ENCODE measurements at places on chromosomes 5 and 9.

- no peak for DNase-seq
Observed at GRCh38 chr5:61969347-61969746, 336.7 kb upstream of the KIF2A start.

DNA sequence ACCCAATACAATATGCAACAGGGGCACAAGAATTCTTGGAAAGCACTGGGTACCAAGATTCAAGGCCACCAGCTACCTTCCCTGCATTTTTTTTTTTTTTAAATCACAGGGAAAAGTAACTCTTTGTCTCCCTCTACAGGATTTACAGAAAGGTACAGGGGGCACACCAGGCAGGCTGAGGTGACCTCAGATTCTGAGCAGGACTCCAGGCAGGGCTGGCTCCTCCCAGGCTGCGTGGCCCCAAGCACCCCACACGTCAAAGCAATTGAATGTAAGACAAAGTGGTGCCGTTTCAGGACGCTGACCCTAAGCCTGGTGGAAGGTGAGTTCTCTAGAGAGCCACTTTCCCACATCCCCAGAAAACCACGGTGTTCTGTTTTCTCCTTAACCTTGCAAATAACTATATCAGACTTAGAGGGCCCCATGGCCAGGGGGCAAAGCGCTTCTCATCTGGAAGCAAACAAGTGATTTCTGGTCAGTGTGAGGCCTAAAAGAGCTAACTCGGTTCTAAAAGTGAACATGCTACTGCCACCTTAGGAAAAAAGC lies 222.6 kb downstream of the ROR2 start:
- no peak for DNase-seq

- no peak for DNase-seq
Observed at GRCh38 chr5:91229031-91229727, 153.9 kb downstream of the ARRDC3 start.

DNA sequence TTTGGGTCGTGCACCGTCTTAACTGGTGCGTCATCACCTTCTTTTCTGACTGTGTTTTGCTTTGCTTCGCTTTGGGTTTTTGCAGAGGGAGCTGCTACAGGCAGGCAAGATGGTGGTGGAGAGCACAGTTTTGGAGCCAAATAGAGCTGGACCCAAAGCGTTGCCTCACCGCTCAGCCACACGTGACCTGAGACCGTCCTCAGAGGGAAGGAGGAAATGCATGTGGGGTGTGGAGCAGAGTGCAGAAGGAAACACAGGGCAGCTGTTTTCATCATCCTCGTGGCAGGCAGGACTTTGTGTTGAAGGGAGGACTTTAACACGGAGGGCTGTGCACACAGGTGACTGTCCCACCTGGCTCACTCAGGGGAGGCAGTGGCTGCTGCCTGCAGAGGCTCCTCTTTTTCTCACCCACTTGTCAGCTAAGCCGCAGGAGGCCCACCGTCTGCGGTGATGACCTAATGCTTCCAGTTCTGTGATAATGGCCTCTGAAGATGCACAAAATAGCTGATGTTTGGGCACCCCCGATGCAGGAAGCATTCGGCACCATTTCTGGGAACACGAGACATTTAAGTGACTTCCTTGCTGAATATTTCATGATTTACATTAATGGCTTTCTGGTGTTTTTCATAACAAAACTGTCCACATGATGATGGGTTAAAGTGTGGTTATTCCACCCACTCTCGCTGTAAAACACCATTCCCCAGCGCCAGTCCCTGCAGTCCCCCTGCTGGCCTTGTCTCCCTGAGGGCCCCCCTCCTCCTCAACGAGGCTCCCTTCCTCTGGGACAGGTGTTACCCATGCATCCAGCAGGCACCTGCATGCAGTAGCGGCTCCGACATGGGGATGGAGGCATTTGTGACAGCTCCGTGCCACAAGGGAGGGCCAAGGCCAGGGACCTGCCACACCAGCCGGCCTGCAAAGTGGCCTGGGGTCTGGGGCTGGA lies 12.4 kb upstream of the UBAC1 start:
- no peak for DNase-seq

GRCh38 chr9:98997604-98998003 lies 53.9 kb downstream of the COL15A1 start:
- no peak for DNase-seq

DNA sequence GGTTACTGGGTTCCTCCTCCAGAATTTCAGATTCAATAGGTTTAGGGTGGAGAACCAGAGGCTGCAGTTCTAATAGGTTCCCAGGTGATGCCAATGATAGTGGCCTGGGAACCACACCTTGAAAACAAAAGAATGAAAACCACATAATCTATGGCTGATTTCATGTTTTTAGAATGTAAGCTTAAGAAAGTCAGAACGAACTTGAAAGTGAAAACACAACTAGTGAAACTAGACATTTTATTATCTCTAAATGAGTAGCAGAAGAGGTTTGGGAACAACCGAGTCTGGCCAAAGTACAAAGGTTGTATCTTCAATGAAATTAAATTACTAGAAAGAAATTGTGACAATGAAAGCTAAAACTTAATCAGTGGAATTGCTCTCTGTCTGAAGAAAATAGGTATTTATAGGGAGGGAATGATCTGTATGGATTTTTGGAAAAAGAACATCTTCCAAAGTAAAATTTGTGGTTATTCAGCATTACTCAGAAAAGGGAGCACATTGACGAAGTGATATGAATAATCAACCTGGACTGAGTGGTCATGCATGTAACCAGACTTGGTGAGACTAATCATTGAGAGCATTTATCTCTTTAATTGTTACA lies 24.9 kb upstream of the CEP120 start:
- no peak for DNase-seq

DNA sequence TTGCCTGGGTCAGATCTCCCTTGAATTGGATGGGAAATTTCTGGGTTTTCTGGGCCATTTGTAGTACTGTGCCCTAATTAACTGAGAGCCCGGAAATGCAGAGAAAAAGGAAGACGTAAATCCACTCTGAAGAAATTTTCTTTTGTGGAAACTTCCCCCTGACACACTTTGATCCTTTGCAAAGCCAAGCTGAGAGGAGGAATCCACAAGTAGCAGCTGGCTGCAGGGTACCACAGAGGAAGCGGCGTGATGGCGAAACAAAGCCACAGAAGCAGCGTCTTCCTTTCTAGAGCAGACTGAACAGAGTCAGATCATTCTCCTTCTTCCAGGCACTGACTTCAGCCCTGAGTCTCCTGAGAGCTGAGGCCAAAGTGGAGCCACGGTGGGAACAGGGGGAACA lies 47.1 kb upstream of the ZNF354A start:
- no peak for DNase-seq

DNA sequence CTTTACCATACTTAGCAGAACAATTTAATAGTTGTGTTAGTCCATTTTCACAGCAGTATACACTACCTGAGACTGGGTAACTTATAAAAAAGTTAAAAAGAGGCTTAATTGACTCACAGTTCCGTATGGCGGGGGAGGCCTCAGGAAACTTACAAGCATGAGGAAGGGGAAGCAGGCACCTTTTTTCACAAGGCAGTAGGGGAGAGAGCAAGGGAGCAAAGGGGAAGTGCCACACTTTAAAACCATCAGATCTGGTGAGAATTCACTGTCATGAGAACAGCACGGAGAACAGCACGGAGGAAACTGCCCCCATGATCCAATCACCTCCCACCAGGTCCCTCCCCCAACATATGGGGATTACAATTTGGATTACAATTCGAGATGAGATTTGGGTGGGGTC lies 269.9 kb downstream of the MTRR start:
- no peak for DNase-seq

GRCh38 chr5:103414604-103415003 lies 148.0 kb downstream of the NUDT12 start:
- no peak for DNase-seq

DNA sequence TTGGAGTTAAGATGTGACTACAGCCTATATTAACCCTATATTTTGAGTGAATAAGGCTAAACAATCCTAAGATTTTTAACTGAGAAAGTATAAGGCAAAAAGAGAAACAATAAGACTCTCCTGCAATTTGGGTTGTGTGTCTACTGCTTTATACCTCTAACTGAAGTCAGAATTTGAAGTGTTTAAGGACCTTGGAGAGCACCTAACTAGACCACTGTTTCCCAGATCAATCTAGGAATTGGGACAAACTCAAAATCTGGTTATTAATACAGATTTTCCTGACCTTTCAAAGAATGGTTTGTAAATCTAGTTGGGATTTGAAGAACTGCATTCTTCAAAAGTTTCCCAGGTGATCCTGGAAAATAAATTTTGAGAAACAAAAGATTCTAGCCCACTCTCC lies 42.1 kb downstream of the GABRA1 start:
- no peak for DNase-seq

GRCh38 chr5:172789687-172790495 lies 18.9 kb upstream of the DUSP1 start:
- no peak for DNase-seq

DNA sequence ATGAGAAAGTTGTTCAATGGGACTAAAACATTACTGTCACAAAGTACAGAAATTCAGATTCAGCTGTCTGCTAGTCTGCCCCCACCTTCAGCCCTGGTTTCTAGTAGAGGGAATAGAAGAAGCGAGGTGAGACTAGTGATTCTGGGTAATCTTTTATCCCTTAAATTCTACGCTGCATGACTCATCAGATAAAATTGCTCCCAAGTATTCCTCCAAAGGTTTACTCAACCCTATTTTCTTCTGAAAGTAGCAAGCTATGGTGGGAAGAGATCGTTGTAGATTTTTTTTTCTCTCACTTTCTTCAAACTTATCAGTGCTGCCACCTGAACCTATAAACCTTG lies 318.9 kb upstream of the RIOK2 start:
- no peak for DNase-seq

DNA sequence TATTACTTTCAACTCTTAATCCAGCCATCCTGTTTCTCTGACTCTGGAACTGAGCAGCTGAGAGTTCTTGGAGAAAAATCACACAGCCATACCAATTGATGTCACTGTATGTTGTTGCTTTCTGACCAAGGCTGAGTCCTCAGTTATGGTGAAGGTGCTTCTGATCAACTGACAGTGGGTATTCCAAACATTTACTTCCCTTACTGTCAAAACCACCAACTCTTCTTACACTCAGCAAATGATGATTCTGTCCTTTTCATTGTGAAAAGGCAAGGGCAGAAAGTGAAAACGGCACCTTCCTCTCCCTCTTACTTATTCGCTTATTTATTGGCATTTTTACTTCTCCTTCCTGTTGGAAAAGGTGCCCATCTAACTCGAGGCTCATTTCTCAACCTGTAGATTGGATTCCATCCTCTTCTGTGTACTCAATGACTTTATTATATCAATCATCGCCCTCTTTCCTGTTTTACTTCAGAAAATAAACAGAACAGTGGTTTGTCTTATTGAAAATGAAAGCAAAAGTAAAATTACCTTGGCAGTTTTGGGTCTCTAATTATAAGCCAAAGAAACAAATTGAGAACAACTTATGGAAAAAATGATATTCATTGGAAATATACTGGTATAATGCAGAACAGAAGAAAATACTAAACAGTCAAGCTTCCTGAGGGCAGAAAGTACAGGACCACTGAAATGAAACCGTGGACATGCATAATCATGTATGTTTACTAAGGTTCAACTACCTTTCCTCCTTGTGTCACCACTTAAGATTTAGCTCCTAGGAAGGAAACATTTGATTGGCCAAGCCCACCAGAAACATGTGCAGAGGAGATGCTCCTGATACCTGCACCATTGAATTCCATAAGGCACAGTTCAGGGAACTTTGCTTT lies 104.5 kb upstream of the CHD1 start:
- no peak for DNase-seq

DNA sequence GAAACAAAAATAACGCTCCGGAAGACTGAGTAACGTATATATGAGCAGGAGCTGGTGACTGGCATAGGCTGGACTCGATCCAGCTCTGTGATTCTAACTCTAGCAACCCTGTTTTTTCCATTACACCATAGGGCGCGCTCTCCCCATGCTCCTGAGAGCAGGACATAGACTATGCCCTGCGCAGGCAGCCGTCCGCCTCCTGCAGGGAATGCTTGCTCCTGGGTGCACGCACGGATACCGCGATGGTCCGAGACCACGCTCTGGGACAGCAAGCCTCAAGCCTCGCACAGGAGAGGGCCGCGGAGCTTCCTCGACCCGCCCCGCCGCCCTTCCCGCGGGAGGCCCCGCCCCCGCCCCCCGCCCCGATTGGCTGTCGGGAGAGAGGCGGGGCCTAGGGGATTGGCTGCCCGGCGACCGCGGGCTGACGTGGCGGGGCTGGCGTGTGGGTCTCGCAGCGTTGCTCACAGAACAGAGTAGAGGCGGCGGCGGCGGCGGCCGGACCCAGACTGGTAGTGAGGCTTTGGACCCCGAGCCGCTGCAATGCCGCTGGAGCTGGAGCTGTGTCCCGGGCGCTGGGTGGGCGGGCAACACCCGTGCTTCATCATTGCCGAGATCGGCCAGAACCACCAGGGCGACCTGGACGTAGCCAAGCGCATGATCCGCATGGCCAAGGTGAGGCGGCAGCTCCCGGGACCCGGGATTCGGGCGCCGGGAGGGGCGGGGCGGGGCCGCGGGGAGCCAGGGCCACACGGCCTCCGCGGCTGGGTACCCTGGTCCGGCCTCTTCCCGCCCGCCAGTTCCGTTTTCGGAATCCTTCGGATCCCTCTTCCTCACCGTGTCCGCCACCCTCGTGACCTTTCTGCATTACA lies at the start of gene NANS:
TSS of gene NANS (plus strand) at position 464 of the 869 bp plus-strand sequence. CDS start at position 541, 77 bp downstream.
- peak; percentile 85 for DNase-seq

GRCh38 chr5:181207214-181207959 lies 2.4 kb upstream of the TRIM7 start:
- no peak for DNase-seq

DNA sequence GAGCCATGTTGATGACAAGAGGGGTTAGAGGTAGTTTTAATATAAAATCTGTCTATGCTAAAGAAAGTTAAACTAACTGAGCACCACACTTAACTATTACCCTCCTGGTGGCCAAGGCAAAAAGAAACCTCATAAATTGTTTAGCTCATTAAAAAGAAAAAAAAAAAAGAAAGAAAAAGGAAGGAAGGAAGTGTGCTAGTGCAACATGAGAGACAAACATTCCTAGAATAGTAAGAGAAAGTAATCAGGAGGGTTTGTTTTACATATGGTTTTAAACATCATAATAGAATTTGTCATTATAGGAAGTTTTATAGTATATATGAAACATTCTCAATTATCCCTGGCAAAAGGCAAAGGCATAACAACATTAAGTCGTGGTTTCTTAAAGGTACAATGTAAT lies 152.3 kb downstream of the SNX18 start:
- no peak for DNase-seq

- DNase-seq: no peak
Observed at GRCh38 chr5:146066968-146067367, 38.4 kb downstream of the PLAC8L1 start.

GRCh38 chr9:127844821-127845359 lies 9.6 kb downstream of the ENG start:
- no peak for DNase-seq

- DNase-seq: no peak
Observed at GRCh38 chr9:27086818-27087680, 22.0 kb upstream of the TEK start.

GRCh38 chr9:35436933-35437332 lies 53.0 kb upstream of the RUSC2 start:
- DNase-seq: no peak

GRCh38 chr9:76177931-76178330 lies 216.3 kb downstream of the RFK start:
- DNase-seq: no peak

Data from stimulated activated CD8-positive, alpha-beta memory T cell treated with anti-CD3 and anti-CD28 coated beads, Interleukin-2, amount 100 ng/mL, for 1 hour (primary cell).